ENCODE measurements at places on chromosomes 3 and 15. TPM values are rescaled to one million over a fixed set of nuclear protein-coding genes. Genes with fewer than 3 reads are reported as not detected.

Gene GP9
- total RNA-seq, result not detected

DNA sequence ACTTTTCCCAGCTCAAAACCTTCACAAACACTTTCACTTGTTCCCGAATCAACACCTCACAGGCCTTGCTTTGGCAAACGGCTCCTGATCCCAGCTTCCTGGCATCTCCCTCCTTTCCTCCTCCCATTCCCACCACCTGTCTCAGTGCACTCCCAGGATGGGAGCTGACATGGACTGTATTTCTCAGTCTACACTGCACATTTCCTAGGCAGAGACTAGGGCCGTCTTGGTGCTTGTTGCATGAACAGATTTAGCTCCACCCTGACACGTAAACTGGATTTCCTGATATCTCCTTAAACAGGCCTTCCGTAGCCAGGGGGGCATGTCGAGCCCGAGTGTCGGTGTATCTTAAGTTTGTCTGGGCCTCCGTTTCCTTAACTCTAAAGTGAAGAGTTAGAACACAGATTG is 790 bp upstream of the WHAMM start:
- peaks cover 2% of the 10 kb centered on the region for H3K36me3 ChIP-seq
- DNase-seq, result no peak
- peak overlapping the region; percentile 92 for H3K27ac ChIP-seq
- peaks cover 4% of the 10 kb centered on the region for H3K4me1 ChIP-seq

Gene NME9
- not detected for total RNA-seq

Gene ZNF80
- not detected for total RNA-seq

DNA sequence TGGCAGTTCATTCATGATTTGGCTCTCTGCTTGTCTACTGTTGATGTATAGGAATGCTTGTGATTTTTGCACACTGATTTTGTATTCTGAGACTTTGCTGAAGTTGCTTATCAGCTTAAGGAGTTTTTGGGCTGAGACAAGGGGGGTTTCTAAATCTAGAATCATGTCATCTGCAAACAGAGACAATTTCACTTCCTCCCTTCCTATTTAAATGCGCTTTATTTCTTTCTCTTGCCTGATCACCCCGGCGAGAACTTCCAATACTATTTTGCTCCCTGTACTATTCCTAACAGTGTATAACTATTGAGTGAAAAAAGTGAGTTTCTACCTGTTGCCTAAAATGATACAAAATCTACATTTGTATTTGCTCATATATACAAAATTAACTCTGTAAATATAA is 128.3 kb downstream of the ULK4 start:
- H3K4me3 ChIP-seq, result no peak overlapping the region
- H3K36me3 ChIP-seq, result no peaks in the 10 kb centered on the region
- no peak for DNase-seq
- no peaks in the 10 kb centered on the region for H3K4me1 ChIP-seq
- no peak overlapping the region for H3K27ac ChIP-seq
- no peaks in the 10 kb centered on the region for H3K27me3 ChIP-seq

DNA sequence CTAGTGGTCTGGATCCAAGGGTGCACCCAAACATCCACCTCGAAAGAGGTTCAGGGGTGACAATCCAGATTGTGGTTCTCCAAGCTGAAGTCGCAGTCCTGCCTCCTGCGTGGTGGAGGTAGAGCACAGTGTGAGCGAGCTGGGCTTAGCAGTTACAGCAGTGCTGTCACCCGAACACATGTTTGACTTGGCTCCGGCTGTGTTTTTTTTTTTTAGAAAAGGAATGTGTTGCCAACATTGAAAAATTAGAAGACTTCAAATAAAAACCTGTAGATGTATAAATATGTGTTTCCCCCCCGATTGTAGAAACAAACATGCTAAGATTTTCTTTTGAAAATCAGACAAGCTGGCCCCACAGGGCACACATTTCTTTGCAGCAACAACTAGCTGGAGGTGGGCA is 530.8 kb downstream of the SHQ1 start:
- no peaks in the 10 kb centered on the region for H3K36me3 ChIP-seq
- H3K4me3 ChIP-seq, result no peak overlapping the region
- H3K27me3 ChIP-seq, result no peaks in the 10 kb centered on the region
- DNase-seq, result no peak
- no peak overlapping the region for H3K27ac ChIP-seq

- no peaks in the 10 kb centered on the region for H3K27me3 ChIP-seq
- no peak overlapping the region for H3K4me3 ChIP-seq
- no peaks in the 10 kb centered on the region for H3K36me3 ChIP-seq
- H3K4me1 ChIP-seq, result peaks cover 13% of the 10 kb centered on the region
- H3K27ac ChIP-seq, result no peak overlapping the region
- DNase-seq, result no peak
Observed at GRCh38 chr15:78146425-78147154, 2.6 kb upstream of the IDH3A start.

Gene CCDC13
- 0.82 TPM for total RNA-seq

GRCh38 chr3:56323986-56324420 is 144.3 kb downstream of the ERC2 start:
- no peak for DNase-seq
- no peaks in the 10 kb centered on the region for H3K4me1 ChIP-seq
- no peaks in the 10 kb centered on the region for H3K36me3 ChIP-seq

- no peak overlapping the region for H3K27ac ChIP-seq
- no peaks in the 10 kb centered on the region for H3K27me3 ChIP-seq
- no peak overlapping the region for H3K4me3 ChIP-seq
- no peaks in the 10 kb centered on the region for H3K4me1 ChIP-seq
Observed at GRCh38 chr3:167251678-167252077, 128.4 kb downstream of the ZBBX start.

DNA sequence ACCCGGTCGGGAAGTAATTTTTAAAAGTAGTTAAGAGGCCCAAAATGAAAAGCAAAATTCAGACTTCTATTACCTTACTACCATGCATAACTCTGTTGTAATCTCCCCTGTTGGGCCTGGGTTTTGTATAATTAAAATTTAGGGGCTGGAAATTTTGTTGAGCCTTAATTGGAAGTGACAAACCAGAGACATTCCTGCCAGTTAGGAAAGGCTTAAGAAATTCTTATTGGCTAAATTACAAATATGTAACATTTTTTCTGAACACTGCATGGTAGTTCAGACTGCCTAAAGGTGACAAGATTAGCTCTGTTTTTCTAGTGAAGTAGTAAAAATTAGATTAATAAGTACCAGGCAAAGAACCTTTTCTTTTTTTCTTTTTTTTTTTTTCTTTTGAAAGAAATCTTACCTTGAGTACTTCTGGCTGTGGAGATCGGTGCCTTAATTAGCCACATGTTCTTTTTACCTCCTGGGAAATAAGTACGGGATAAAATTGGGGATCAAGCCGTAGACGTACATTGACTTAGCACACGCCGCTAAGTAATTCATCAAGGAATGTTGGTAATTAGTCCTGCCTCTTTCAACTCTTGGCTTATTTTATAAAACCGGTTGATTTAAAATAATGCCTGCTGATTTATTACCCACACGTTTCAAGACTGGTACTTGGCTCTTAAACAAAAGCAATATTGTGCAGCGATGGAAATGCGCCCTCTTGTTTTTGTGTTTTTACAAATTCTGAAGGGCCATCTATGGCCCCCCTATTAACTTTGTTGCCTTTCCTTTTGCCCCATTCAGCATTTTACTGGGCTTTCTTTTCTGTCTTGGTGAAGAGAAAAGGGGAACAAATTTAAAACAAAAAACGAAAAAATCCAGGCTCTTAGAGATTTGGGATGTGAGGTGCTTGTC is 111.2 kb upstream of the SAMMSON start:
- no peak overlapping the region for H3K27ac ChIP-seq
- DNase-seq, result no peak
- H3K4me3 ChIP-seq, result no peak overlapping the region
- no peaks in the 10 kb centered on the region for H3K36me3 ChIP-seq
- no peaks in the 10 kb centered on the region for H3K4me1 ChIP-seq
- H3K27me3 ChIP-seq, result no peaks in the 10 kb centered on the region

All from Panc1 (cell line).